Left lobe of liver (tissue), 2 donors: ENCODE measurements at places on chromosomes 3 and 15.

- no peak for DNase-seq
Observed at GRCh38 chr15:50017522-50017921, 101.5 kb downstream of the ATP8B4 start.

- no peak for DNase-seq
Observed at GRCh38 chr15:26453914-26454313, 319.0 kb downstream of the GABRB3 start.

- no peak for DNase-seq
Observed at GRCh38 chr3:149037684-149038083, 46.3 kb downstream of the GYG1 start.

DNA sequence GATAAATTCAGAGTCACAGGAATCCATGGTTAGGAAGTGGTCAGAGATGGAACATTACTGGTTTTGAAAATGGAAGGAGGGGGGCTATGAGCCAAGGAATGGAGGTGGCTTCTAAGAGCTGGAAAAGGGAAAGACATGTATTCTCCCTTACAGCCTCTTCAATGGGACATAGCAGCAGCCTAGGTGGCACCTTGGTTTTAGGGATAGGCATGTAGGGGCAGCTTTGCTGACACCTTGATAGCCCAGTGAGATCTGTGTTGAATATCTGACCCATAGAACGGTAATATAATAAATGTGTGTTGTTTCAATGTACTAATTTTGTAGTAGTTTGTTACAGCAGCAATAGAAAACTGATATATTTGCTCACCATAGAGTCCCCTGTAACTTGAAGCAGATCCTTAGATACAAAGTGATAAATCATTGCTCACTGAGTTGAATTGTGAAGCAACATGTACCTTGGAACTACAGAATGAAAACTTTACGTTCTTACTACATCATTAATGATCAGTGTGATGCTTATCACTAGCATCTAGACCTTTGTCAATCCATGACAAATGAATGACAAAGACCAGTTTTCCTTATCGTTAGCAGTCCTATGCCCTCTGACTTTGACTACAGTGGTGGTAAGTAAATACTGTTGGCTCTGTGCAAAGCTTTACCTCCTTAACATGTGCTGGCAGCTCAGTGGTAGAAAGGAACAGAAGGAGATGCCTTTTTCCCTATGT lies 53.8 kb downstream of the TMEM45A start:
- no peak for DNase-seq

- DNase-seq, result no peak
Observed at GRCh38 chr3:183545708-183546107, 9.8 kb downstream of the KLHL6 start.

- DNase-seq, result no peak
Observed at GRCh38 chr3:52153389-52154096, 680 bp downstream of the POC1A start.

- DNase-seq, result no peak
Observed at GRCh38 chr15:39194106-39194830, 386.6 kb upstream of the THBS1 start.

DNA sequence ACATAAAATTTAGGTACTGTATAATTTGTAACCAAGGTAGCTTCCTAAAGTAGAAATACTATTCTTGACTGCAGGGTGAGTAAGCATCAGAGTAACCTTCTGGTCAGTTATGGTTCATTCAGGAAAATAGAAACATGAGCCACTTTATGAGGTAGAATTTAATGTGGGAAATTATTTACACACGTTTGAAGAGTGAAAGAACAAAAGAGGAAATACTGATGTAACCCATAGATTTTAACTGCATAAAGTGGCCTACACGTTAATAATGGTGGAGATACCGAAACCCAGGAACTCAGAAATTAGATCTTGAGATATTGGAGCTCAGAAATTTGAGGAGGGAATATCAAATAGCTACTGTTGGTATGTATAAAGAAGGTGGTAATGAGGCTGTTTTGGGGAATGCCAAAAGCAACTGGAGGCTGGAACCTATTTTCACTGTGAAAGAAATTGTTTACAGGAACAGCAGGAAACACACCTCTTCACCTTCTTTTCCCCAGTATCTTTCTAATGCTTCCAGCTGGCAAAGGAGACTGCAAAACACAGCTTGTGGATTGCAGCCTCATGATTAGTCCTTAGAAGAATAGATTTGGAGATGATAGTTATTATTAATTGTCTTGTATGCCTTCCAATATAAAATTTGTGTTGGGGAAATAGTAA lies 216.1 kb downstream of the DOCK3 start:
- no peak for DNase-seq

DNA sequence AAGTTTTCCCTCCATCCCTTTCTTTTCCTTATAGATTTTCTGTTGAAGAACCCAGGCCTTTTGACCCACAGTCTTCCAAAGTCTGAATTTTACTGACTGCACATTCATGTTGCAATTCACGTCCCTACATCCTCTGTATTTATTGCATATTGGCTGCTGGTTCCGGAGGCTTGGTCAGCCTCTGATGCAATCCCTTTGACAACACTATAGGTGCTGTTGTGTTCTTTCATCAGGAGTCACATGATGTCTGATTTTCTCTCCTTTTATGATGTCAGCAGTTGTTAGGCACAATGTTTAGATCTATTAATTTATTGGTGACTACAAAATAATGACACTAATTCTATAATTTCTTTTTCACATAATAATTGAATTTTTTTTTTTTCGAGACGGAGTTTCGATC lies 8.7 kb downstream of the CYP1A1 start:
- no peak for DNase-seq

DNA sequence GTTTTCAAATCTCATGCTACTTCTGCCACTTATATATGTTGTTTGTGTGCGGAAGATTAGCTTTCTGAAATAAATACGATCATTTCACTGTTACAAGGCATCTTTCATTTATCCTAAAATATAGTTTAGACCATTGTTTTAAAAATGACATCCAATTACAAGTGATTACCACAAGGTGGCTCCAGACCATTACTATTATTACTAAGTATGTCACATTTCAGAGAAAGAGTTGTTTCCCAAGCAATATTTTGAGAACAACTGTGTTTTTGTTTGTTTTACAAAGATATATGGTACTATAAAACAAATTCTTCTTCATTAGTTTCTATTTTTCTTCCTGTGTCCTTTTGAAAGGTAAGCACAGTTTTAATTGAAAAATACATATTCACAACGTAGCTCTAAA lies 136.0 kb upstream of the RAP2B start:
- no peak for DNase-seq

DNA sequence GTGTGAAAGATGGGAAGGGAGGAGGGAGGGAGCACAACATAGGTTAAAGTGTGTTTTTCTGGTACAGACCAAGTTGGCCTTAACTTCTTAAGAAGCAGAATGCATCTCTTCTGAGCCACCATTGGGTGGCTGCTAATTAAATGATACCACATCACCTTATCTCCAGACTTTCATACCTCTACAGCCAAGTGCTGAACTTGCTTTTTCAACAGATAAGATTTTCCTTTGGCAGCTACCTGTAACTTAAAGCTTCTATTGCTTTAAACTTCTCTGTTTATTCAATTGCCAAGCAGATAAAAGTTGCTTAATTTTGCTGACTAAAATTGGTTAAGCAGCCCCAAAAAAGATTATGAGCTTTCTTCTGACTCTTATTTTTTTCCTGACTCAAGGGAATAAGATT lies 292.4 kb upstream of the SGO1 start:
- no peak for DNase-seq

DNA sequence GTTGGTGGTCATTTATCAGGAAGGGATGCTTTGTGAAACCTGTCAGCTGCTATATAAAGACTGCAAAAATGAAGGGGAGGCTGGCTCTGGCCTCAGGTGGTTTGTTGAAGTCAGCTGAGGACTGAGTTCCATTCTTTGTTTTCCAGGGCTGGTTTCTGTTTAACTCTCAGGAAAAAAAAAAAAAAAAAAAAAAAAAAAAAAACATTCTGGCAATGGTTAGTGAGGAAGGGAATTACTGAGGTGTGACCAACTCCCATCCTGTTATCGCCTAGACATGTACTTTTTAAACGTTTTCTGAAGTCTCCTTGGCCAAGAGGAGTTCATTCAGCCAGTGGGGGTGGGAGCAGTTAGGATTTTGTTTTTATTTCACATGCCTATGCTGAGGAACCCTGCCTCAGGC lies 316.3 kb downstream of the OXSM start:
- no peak for DNase-seq

- DNase-seq, result no peak
Observed at GRCh38 chr15:101065570-101066221, 146.5 kb downstream of the LRRK1 start.

GRCh38 chr3:21778715-21779114 lies 27.7 kb upstream of the ZNF385D start:
- DNase-seq, result no peak

DNA sequence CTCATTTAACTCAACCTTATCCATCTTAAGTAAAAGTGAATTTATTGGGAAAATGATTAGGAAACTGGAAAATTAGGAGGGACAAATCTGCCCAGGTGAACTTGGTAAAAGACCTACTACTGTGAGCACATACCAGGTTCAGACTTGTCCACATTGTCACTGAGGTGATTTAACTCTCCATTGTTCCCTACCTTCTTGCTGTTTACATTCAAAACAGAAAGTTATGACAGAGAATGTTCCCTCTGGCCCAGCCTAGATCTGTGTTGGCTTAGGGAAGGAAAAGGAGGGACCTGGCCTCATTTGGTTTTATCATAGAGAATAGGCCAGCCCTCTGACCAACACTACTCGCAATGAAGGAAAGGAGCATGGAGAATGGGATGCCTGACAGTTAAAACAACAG lies 117.6 kb downstream of the SATB1 start:
- no peak for DNase-seq

DNA sequence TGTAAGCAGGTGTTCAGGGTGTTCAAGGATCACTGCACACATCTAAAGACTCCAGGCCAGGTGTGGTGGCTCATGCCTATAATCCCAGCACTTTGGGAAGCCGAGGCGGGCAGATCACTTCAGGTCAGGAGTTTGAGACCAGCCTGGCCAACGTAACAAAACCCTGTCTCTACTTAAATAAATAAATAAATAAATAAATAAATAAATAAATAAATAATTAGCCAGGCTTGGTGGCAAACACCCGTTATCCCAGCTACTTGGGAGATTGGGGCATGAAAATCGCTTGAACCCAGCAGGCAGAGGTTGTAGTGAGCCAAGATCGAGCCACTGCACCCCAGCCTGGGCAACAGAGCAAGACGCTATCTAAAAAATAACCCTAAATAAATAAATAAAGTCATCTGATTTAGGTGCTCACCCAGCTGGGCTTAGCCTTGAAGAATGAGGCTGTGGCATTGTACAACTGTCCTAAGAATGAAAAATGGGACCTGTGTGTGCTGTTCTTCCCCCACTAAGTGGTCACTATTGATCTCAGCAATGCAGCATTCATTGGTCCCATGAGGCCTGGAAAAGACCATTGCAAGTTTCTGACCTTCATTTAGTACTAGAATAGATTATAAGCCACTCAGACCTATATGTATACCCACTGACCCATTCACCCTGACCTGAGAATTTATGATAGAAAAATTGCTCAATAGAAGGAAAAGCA lies 82.8 kb upstream of the ABHD17C start:
- DNase-seq, result no peak

DNA sequence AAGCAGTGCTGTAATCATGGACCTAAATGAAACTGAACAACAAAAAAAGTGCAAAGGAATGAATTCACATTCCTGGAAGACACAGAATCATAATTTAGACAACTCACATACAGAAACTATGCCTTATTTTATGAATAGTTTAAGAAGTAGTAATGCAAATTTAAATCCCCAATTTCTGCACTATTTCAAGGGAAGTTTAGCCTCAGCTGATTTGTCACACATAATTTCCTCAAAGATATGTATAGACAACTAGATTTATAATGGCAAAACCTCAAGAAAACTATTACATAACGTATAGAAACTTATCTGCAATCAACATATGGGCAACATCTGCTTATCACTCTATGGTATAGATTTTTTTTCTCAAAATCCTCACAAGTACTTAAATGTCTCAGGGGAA lies 7.8 kb upstream of the PTX3 start:
- no peak for DNase-seq

- DNase-seq, result no peak
Observed at GRCh38 chr3:157958457-157958856, 147.8 kb downstream of the SHOX2 start.

GRCh38 chr3:154244644-154245043 lies 79.6 kb downstream of the DHX36 start:
- no peak for DNase-seq
